HS-27A (cell line): ENCODE measurements at places on chromosomes 12 and 14.

GRCh38 chr12:118193958-118194357, 58.0 kb downstream of the PEBP1 start:
- DNase-seq: no peak

GRCh38 chr12:91328451-91328850, 145.8 kb upstream of the DCN start:
- no peak for DNase-seq

- DNase-seq: no peak
Measured at GRCh38 chr14:105376521-105377440, 21.6 kb upstream of the TEX22 start.

- DNase-seq: no peak
Measured at GRCh38 chr14:96508900-96509299, 6.7 kb downstream of the PAPOLA start.

DNA sequence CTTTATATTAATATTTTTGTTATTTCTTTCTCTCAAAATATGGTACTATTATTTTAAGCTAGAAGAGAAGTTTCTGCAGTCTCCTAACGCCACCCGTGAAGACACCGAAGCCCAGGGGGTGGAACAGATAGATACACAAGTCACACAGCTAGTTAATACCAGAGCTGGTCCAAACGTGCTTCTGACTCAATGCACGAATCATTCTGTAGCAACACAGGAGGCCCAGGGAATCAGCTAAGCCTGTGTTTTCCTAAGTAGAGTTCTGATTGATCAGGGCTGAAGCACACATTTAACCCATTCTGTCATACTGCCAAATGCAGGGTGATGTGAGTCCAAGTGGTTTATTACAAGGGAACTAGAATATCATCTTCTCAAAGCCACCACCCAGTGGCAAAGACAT, 116.9 kb upstream of the PWP1 start:
- no peak for DNase-seq

GRCh38 chr12:8742501-8742900, 44.7 kb downstream of the RIMKLB start:
- no peak for DNase-seq

DNA sequence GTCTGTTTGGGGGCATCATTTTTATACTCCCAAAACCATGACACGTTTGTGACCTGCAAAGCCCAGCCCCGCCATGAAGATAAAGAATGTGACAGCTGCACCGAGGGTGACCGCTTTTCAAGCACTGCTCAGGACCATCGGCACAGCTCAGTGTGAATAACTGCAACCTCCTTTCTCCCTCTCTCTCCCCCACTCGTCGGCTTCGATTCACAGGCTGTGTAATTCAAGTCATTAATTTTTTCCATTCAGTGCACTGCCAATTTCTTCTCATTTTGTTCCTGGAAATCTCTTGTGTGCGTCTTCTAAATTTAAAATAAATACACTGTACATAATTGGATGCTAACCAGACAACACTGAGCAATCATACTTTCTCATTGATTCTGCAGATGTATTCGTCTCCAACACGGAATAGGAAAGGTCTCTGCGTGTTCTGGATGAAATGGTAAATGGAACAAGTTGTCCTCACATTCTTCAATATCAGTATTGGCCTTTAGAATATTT, 260.8 kb downstream of the TTC8 start:
- no peak for DNase-seq

DNA sequence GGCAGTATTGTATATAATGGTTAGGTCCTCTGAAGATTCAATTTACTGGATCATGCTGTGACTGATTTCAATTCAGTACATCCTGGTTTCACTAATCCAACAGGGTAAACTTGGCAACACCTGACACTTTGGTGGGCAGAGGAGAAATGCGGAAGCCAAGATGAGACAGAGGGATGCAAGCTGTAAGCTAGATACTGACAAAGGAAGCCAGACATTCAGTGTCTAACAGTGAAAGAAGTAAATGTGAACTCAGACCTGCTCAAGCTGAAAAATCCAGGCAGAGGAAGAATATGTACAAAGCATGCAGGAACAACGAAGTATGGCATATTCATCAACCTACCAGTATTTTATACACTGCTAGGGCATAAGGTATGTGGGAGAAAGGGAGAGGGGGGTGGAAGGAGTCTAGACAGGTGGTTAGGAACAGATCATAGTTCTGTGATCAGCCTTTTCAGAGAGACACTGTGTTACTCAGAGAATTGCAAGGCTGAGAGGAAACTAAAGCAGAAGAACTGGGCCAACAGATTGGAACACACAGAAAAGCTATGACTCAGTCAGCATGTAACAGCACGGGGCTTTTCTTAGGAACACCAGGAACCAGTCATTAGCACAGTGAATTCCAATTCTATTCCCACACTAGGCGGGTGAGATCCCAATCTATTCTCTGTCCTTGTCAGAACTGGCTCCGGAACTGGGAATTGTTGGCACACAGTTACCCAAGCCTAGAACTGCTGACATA, 40.3 kb downstream of the NELL2 start:
- DNase-seq: no peak

GRCh38 chr12:68515793-68516192, 94.9 kb upstream of the RAP1B start:
- no peak for DNase-seq

GRCh38 chr12:71958993-71959578, 20.4 kb downstream of the TPH2 start:
- peak; percentile 36 for DNase-seq

GRCh38 chr12:130787445-130788410, 51.3 kb downstream of the STX2 start:
- DNase-seq: no peak

DNA sequence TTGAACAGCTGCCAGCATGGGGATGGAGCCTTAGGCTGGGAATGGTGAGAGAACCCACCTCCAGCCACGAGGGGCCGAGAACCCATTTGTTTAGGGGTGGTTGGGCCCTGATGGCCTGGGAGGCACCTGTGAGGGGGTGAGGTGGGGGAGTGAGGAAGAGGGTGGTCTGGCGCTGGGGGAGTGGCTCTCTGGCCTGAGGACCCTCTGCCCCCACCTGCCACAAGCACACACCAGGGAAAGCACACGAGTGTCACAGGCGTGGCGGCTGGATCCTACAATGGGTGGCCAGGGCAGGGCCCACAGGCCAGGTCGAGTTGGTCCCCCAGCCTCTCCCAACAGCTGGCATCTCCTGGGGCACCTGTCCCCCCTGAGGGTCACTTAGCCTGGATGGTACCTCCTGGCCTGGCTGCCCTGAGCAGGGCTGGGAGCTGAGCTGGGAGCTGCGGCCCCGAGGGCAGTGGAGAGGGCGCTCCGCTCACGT, 340.5 kb downstream of the TMEM121 start:
- no peak for DNase-seq

DNA sequence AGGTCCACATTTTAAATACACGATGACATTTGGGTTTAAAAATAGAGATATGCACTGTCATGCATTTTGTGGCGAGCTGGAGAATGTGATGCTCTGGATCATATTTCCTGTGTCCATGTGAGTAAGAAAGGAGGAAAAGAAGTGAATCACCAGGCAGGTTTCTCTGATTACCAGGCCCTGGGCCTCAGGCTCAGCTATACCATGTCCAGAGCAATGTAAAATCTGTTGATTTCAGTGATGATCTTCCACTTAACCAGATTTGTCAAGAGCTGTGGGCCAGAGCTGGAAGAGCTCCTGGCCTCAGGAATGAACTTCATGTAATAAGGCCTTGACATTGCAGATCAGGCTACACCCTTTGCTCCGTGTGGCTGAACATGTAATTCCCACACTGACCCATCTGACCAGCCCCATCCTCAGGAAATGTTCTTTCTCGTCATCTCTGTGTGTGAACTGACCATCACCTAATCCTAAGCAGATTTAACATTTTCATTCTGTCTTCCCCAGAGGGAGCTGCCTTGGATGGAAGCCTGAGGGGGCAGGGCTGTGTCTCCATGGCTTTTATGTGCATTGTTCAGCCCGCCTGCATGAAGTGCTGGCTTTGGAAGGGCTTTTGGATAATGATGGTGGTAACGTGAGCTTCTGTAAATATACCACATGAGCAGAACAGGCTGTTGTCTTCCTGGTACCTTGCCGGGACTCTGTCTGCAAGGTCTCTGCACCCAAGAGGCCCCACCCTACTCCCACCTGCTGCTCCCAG, 54.5 kb downstream of the CRACR2A start:
- peak; percentile 88 for DNase-seq

GRCh38 chr12:51217133-51217967, 512 bp downstream of the POU6F1 start:
- no peak for DNase-seq

DNA sequence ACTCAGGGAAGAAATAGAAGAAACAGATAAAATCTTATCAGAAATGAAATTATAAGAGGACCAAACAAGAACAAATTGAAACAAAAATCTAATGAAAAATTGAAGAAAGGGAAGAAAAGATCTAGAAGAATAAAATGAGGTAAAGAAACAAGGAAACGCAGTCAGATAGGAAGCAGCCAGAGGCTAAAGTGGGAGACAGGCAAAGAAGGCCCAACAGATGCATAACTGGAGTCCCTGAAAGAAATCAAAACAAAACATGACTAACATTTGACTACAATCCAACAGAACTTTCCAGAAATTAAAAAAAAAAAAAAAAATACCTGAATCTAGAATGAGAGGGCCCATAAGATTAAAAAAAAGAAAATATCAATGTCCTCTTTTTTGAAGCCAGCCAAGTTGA, 65.6 kb downstream of the AMN start:
- DNase-seq: no peak

DNA sequence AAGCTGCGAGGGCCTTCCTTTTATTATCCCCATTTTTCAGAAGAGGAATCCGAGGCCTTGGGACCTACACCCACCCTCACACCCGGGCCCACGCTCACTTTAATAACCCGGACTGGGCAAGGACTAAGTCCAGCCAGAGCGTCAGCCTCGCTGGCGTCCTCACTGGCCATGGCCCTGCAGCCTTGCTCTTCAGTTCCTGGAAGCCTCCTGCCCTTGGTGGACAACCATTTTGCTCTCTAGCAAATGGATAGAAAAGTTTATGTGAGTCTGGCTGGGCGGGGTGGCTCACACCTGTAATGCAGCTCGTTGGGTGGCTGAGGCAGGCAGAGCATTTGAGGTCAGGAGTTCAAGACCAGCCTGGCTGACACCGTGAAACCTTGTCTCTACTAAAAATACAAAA, 9.8 kb downstream of the RTL1 start:
- no peak for DNase-seq

- no peak for DNase-seq
Measured at GRCh38 chr12:104345234-104346066, 41.9 kb downstream of the EID3 start.

DNA sequence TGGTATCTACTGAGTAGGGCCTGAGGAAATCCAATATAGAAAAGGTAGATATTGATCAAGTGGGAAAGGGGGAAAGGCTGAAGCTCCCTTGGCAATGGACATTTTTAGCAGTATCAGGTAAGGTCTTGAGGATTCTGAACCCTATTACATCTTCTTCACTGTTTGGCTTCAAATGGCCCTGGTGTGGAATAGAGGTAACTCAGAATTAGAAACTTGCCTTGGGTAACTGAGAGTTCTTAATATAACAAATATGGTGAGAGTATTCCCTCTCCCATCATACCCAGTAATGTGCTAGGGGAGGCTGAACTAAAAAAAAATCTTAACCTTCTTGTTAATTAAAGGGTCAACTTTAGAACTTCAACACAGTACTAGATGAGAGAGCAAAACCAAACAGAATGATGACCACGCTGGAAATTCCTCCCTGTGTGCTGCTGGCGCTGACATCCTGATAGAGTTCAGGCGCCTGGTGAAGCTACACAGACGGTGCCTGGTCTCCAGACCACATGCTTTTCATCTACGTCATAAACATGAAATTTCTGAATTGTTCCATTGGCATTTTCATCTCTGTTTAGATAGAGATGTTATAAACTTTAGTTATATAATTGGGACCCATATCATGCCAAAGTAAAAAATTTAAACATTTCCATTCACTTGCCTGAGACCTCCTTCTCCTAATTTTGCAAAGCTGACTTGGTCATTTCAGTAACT, 128.3 kb downstream of the AKAP6 start:
- DNase-seq: peak; percentile 69

DNA sequence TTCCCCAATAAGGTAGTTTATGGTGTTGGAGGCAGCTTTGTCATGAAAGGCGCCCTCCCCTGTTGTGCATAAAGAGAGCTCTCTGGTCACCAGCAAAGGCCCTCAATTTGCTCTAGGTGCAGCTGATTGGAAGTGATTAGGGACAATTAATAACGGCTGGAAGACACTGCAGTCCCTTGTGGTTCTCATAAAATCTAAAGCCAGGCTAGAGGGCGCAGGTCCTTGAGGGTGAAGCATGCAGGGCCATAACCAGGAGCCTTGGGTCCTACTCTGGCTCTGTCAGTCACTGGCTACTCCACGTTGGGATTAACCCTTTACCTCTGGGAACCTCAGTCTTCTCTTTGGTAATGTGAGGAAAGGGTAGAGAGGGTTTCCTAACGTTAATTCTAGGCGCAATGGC, 1.9 kb downstream of the DAAM1 start:
- DNase-seq: no peak

- no peak for DNase-seq
Measured at GRCh38 chr12:120075034-120075616, 41.4 kb downstream of the RAB35 start.

DNA sequence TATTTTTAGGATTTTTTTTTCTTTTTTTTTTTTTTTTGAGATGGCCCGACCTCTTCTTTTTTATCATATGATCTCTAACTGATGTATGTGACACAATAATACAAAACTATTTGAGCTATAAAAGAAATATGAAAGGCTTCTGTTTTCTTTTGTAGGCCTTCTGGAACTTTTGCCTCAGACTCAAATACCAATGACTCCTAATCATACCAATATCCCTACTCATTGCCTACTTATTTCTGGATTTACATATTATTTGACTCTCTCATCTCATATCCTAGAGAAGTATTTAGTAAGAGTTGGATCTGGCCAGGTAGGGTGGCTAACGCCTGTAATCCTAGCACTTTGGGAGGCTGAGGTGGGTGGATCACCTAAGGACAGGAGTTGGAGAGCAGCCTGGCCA, 12.7 kb upstream of the WDR89 start:
- peak; percentile 51 for DNase-seq

DNA sequence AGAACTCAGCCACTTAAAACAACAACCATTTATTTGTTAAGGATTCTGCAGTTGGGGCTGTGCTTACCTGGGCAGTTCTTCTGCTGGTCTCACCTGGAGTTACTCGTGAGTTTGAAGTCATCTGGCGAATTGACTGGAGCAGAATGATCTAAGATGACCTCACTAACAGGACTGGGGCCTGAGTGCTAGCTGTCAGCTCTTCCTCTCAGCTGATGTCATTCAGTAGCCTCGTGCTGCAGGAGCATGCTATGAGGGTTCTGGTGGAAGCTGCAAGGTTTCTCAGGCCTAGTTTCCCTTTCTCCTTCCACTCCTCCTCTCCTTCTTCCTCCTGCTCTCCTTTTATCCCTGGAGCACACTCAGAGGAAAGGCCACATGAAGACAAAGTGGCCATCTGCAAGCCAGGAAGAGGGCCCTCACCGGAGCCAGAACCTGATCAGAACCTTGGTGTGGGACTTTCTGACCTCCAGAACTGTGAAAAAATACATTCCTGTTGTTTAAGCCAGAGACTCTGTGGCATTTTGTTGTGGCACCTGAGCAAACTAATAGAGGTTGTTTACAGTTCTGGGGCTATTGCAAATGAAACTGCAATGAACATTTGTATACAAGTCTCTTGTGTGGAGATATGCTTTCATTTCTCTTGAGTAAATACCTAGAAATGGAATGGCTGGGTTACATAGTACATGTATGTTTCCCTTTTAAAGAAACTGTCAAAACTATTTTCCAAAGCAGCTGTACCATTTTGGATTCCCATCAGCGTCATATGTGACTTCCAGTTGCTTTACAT, 21.9 kb upstream of the MAP3K9 start:
- DNase-seq: no peak

GRCh38 chr14:89534902-89535685, 118.1 kb upstream of the FOXN3 start:
- no peak for DNase-seq

- no peak for DNase-seq
Measured at GRCh38 chr12:76764856-76765255, 941 bp downstream of the ZDHHC17 start.
